Activated naive CD4-positive, alpha-beta T cell (primary cell): ENCODE measurements at places on chromosomes 3 and 15.

- DNase-seq, result no peak
Measured at GRCh38 chr3:38519000-38519399, 22.9 kb downstream of the EXOG start.

DNA sequence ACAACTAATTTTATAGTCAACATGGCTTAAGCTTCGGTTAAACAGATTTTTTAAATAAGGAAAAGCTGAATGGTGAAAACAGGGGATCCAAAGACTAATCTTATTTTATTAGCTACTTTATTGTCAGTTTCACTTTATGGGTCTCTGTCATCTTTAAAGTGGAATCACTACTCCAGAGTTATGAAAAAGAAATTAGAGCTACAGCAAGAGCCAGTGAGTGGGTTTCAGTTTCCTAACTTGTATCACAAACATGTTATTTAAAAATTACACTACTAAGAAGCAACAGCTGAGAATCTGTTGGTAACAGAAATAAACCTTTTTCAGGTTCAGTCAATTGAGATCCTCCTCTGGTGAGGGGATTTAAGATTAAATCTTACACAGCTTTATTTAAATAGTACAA lies 10.0 kb downstream of the PHC3 start:
- DNase-seq, result no peak

DNA sequence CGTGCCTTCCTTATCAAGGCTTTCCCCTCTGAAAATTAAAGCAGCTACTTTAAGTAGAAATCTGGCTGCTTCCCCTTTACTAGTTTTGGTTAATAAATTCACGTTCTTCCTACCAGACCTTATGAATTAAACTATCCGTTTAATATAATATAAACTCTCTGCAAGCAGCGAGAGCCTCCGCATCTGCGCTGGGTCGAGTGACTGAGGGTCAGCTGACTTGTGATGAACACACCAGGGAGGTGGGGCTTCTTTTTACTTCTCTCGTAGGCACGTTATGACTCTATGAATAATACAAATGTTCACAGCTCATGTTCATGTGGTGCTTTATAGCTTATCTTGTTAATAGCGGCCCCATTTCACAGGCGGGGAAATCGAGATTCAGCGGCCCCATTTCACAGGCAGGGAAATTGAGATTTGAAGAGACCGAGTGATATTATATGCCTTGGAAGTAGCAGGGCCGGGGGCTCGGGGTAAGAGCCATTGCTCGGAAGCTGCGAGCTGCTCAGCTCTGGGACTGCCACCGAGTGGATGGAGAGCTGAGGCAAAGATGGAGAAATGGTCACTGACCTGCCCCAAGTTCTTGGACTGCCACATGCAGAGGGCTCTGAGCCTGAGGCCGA lies 8.3 kb downstream of the MUC4 start:
- no peak for DNase-seq

DNA sequence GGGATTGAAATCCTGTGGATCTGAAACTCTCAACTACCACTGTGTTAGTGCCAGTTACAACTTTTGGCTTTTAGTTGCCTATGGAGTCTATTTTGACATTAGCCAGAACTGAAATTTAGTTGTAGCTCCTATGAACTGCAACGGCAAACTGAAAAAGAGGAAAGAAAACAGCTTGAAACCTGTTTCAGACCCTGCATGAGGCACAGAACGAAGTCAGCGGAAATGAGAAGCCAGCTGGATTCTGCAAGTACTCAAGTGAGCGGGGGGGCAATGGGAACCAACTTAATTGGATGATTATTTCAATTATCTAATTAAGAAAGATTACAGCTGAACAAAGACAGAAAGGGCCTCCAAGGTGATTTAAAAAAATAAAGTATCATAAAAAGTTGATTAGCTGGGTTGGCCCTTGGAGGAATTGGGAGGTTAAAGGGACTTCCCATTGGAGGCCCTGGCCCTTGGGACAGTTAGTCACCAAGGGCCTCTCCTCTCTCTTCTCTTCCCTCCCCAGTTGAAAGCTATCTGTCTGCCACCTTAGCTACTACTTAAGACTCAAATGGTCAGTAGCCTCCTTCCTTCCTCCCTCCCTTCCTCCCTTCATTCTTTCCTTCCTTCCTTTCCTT lies 352.1 kb downstream of the SHQ1 start:
- DNase-seq, result no peak

- no peak for DNase-seq
Measured at GRCh38 chr3:12722226-12722625, 36.8 kb downstream of the TMEM40 start.

DNA sequence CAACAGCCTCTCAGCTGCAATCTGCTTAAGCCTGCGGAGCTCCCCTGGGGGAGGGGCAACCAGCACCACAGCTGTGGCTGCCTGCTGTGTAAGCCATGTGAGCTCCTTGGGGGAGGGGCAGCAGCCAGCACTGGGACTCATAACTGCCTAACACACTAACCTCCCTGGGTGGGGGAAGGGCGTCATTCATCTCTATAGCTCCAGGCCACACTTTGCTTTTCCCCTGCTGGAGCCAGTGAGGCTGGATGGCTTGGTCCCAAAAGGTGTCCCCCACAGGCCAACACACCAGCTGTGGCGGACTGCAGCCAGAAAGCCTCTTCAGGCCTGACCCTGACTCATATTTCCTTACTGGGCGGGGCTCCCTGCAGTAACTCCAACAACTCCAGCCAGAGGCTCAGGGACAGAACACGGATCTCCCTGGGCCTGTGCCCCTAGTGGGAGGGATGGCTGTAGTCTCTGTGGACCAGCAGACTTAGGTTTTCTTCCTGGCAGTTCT lies 129.8 kb downstream of the PPM1L start:
- DNase-seq, result no peak

DNA sequence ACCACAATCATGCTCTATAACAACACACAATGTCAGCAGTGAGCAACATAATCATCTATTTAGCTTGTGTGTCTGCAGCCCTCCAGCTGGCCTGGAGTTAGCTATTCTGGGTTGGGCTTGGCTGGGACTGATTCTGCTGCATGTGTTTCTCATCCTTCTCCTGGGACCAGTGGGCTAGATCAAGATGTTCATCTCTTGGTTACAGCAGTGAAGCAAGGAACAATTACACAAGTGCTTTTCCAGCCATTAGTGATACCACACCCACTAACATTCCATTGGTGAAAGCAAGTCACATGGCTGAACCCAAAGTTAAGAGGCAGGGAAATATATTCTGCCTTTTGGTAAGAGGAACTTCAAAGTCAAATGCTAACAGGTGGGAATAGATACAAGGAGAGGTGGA lies 14.6 kb downstream of the NUDT16 start:
- no peak for DNase-seq

DNA sequence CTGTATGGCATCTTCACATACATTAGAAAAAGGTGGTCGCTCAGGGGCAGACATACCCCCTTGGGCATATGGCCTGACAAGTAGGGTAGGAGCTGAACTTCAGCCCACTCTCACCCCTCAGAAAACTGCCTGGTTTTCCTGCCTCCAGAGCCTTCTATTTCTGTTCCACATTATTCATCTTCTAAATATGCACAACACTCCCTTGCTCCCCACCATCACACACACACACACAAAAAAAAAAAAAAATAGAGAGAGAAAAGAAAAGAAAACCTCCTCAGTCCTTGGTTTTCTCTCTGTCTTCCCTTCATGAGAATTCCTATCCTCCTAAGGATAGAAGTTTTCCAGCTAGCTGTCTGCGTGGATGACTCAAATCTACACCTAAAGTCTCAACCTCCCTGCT lies 5.6 kb upstream of the ROPN1 start:
- DNase-seq, result no peak

DNA sequence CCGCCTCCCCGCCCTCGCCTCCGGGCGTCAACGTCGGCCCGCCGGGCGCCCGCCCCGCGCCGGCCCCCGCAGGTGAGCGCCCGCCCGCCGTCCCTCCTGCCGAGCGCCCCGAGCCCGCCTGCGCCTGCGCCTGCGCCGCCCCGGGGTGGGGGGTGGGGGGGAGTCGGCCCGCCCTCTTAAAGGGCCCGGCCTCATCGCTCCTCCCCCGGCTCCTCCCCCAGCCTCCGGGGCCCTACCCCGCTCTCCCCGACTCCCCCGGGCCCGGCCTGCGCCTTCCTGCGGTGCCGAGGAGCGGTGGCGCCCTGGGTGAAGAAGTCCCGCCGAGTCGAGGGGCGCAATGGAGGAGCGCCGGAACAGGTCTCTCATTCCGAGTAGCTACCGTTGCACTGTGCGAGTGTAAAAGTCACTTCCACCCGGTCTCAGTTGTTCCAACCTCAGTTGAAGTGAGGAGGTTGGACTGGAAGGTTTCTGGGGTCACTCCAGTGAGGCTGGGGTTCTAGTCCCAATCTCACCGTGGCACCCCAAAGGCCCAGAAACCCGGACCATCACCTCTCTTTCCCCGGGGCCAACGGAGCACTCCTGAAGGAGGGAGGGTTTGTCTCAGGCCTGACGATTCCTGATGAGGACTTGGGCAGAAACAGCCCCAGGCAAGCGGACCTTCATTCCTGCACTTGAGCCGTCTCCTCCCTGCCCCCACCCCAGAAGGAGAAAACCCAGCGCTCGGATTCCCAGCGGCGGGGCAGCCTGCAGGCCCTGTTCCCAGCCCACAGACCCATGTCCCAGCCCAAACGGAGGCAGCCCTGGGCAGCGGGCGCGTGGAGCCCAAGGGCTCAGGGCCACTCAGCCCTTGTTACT lies 1.5 kb upstream of the TNK2 start:
- DNase-seq, result peak; percentile 87

- no peak for DNase-seq
Measured at GRCh38 chr3:56790016-56790821, 11.5 kb downstream of the ARHGEF3 start.

GRCh38 chr3:187084126-187084525 lies 55.2 kb downstream of the RPL39L start:
- no peak for DNase-seq

DNA sequence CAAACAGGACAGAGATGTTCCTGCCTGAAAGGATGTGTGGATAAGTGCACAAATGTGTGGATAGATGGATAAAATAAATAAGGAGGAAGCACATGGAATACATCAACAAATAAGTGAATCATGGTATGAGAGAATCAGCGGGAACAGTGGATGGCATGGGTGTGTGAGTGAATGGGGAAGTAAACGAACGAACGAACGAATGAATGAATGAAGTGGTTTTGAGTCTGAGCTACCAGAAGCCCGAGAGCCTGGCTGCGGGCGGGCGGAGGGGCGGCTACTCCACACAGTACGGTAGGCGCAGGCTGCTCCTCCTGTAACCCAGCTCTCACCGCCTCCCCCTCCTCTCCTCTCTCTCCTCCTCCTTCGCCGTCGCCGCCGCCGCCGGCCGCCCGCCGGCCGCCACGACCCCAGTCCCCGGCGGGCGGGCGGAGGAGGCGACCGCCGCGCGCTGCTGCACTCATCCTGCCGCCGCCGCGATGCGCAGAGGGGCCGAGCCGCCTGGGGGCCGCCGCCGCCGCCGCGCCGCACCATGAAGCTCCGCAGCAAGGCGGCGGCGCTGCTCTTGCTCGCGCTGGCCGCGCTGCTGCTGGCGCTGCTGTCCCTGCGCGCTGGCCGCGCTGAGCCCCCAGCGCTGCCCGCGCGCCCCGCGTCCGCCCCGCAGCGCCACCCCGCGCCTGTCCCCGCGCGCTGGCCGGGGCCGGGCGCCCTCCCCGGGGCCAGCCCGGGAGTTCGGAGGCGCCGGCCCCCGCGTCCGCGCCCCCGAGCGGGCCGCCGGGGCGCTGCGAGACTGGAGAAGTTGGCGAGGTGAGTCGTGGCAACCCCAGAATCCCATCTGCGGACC lies at the start of gene GXYLT2:
Gene GXYLT2, plus strand, starts transcription at position 342 of the 841 bp plus-strand sequence. Its CDS starts 188 bp downstream, at position 530.
- no peak for DNase-seq

- no peak for DNase-seq
Measured at GRCh38 chr15:61159901-61160300, 69.2 kb downstream of the RORA start.

DNA sequence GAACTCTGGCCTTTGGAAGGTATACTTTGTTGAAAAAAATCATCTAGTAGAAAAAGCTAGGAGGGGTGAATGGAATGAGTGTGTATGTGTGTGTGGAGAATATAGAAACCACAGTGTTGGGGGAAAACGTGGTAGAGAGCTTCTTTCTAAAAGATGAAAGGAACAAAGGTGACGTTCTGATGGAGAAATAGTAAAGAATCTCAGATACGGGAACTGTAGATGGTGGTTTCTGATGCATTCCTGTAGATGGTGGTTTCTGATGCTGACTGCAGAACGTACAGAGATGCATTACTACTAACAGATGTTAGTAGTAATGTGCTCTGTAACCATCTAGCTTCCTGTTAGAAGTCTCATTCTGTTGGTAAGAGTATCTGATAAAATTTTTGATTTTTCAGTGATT lies 60.2 kb downstream of the VPS8 start:
- DNase-seq, result no peak

GRCh38 chr3:138493804-138494606 lies 59.6 kb downstream of the ESYT3 start:
- no peak for DNase-seq

GRCh38 chr15:67136802-67137201 lies 71.4 kb downstream of the SMAD3 start:
- no peak for DNase-seq

DNA sequence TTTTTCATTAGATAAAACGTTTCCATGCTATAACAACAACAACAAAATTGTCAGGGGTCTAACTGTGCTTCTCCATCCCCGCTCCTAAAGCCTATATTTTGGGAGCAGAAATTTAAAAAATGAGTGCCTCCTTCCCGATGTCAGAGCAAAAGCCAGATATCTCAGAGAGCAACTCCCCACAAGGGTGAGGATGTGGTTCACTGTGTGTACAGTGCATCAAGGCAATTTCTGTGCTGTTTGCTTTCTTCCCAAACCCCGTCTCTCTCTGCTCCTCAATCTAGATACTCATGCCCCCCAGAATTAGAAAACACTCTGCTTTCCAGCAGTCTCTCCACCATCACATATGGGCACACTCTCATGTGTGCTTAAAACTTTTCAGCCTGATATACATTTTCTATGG lies 76.7 kb upstream of the MBNL1 start:
- DNase-seq, result no peak

- no peak for DNase-seq
Measured at GRCh38 chr15:60118146-60118545, 114.0 kb downstream of the FOXB1 start.

GRCh38 chr3:123071146-123071545 lies 4.3 kb downstream of the PDIA5 start:
- no peak for DNase-seq

DNA sequence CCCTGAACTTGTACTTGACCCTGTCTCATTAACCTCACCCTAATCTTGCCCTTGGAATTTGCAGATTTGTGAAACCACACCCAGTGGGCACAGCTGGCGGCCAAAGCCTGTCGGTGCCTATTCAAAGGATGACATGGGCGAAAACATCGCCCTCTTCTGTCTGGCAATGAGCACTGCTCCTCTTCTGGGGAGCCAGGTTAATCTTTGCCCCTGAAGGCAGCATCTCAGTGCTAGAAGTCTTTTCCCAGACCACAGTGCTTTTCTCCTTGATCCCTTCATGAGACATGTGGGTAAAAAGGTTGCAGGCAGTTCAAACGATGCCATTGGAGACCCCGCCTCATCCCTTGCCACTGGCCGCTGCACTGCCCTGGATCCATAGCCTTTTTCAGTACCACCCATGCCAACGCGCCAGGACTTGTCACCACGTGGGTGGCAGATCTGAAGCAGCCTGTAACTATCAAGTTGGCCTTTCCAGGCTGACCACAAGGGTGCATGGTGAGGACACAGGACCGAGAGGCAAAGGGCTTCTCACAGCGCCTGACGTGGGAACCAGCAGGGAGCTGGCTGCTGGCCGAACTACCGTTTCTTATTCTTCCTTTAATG lies 6.5 kb upstream of the DNASE1L3 start:
- peak; percentile 6 for DNase-seq

- no peak for DNase-seq
Measured at GRCh38 chr3:161915418-161915750, 418.8 kb downstream of the OTOL1 start.
